Thoracic aorta endothelial cell (primary cell): ENCODE measurements at places on chromosomes 12 and 14. TPM values are rescaled to one million over a fixed set of nuclear protein-coding genes. Genes with fewer than 3 reads are reported as not detected.

The CLEC2D gene
- 3.5 TPM in 2 replicates for total RNA-seq

The OR4E1 gene
- not detected in 2 replicates for total RNA-seq

The OR6S1 gene
- not detected in 2 replicates for total RNA-seq

The GLIPR1L2 gene
- 0.07 TPM in 1 of 2 replicates, not detected in the other for total RNA-seq

The AQP2 gene
- not detected in 2 replicates for total RNA-seq

The KRT6B gene
- total RNA-seq = not detected in 2 replicates
